Activated CD4-positive, alpha-beta T cell treated with anti-CD3 and anti-CD28 coated beads for 24 hours (primary cell): ENCODE measurements at places on chromosomes 6 and 20.

- DNase-seq, result no peak
These were observed 29.3 kb upstream of the EMILIN3 start for GRCh38 chr20:41395667-41396664.

- DNase-seq, result peak; percentile 55
These were observed 7.7 kb downstream of the CSTF1 start for GRCh38 chr20:56400001-56400640.

GRCh38 chr6:140857739-140858380 lies 1274.9 kb upstream of the GJE1 start:
- no peak for DNase-seq

GRCh38 chr6:158557927-158558326 lies 2.0 kb upstream of the TMEM181 start:
- no peak for DNase-seq

DNA sequence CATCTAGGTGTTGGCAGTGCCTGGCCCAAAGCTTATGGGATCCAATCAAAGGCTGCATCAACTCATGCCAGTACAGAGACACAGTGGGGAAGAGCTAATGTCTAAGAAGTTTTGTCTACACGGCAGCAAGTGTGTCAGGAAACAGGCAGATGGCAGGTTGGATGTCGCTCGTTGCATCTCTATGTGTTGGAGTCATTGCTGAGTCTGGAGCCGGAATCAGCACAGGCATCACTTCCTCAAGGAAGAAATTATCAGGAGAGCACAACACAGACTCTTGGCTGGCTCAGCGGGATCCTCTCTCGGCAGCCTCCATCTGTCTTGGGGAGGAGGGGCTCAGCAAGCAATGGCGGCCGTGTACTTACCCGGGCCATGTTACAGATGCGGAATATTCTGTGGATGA lies 467.2 kb upstream of the CHD6 start:
- DNase-seq, result no peak

DNA sequence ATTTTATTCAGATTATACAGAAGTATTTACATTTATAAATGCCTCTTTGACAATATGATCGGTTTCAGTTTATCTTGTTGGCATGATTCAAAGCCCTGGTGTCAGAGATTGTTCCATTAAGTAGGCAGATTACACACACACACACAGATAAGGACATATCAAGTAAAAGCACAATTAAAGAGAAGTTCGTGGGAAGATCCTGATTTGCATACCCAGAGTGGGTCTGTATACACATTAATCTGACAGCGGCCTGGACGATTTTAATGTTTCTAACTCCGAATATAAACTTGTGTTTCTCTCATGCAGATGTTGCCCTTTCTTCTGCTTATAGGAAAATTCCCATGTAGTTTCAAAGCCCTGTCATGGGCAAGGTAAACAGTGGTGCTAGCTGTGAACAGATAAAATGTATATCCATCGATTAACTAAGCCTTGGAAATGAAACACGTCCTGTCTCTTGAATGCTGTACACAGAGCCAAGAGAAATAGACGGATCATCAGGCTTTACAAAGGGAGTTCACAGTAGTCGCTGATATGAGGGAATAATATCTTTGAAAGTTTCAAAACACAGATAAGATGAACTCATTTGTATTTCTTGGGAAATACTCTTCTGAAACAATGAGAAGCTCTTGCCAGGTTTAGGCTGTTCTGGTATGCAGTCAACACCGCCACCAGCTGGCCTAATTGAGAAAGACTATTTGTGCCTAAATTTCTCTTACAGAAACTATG lies 108.2 kb upstream of the GMDS start:
- DNase-seq, result peak; percentile 44

DNA sequence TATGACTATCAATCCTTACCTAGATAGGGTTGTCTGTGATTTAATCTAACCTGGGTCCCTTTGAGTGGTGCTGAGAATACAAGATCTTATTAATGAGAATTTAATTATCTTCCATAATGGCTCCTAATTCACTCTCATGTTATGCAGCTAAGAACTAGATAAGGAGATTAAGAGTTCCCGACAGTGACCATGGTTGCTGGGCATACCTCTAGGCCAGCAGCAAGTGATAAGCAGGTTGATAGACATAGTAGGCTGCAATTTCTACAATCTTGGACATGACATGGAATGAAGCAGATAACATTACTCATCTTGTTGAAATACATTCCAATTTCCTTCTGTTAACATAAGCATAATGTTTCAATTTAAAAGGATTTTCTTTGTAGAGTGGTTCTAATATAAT lies 27.1 kb downstream of the SPACA1 start:
- DNase-seq, result no peak

GRCh38 chr6:112145080-112145573 lies 57.7 kb downstream of the FAM229B start:
- DNase-seq, result no peak

DNA sequence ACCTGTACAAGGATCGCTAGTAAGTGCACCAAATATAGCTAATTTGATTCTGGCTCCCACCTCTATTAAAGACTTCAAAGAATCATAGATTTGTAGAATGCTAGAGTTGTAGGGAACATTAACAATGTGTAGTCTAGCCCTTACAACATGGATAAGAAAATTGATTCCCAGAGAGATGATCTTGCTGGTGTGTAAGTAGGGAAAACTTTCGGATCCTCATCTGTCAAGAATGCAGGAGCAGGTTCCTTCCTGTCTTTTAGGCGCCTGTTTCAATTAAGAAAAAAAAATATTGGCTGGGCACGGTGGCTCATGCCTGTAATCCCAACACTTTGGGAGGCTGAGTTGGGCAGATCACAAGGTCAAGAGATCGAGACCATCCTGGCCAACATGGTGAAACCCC lies 12.3 kb upstream of the RNF39 start:
- no peak for DNase-seq

DNA sequence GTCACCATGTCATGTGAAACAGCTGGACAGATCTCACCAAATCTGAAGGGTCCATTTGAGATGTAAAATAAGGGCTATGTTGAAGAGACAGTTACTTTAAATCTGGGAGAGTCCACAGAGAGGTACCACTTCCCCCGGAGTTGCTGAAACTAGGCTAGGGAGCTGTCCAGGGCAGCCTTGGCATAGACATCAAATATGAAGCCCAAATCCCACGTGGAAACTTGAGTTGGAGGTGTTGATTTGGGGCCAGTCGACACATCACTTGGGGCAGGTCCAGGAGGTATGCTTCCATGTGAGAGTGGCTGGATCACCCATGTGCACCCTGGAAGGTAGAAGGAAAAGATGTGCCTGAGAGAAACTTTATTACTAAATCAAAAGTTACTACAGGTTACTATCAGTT lies 12.0 kb upstream of the SERPINB9 start:
- DNase-seq, result no peak

DNA sequence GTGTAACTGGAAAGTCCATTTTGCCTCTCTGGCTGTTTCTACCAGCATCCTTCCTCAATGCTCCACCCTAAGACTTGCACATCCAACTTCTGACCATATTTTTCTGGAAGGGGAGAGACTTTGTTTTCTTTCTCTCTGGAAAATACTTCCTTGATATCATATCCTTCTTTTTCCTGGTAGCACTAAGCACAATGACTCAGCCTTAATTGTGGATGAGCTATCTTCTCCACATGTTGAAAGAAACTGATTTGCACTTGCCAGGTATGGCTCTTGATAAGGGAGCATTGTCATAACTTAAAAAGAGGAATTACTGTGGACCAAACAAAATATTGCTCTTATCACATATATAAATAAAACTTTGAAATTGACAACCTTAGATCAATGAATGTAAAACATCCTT lies 30.1 kb upstream of the IBTK start:
- no peak for DNase-seq

DNA sequence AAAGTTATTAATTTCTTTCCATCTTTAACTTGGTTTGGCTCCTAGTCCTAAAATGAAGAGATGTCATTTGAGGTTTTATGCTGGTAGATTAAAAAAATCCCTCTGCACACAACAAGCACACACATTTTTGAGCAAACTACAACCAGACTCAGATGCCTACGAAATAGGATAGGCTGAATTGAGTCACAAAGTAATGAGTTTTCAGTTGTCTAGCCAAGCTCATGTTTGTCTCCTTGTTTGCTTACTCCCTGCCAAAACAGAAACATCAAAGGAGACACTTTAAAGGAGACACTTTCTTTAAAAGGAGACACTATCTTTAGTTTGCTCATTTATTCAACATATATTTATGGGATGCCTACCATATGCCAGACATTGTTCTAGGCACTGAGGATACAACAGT lies 56.2 kb downstream of the TPBG start:
- no peak for DNase-seq

DNA sequence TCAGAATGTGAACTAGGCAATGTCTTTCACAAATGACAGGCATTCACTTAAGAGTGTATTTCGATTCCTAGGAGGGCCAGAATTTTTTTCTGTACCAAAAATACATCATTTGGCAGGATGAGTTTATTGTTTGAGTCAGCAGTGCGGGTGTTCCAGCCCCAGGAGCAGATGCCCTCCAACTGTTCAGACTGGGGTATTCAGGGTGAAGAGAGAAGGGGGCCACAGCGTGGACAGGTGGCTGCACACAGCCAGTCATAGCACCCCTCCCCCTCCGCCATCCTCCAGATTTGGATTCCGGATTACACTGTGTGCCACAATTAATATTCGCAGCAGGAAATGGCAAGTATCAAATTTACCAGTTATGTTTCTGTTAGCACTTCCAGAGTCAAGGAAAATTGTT lies 38.6 kb downstream of the RIPOR2 start:
- DNase-seq, result no peak

DNA sequence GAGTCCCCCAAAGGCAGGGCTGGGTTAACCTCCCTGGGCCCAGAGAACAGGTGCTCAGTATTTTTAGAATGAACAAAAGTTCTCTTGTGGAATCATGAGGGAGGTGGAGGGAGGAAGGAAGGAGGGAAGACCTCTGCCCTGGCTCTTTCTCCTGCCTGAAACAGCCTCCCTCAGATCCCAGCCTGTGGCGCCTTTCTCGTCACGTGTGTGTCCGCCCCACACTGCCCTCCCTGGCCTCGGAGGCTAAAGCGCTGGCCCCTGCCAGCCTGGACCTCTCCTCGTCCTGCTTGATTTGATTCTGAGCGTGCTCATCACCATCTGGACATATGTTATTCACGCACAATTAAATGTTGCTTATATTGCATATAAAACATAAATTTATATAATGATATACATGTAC lies 40.9 kb downstream of the PHACTR3 start:
- no peak for DNase-seq

DNA sequence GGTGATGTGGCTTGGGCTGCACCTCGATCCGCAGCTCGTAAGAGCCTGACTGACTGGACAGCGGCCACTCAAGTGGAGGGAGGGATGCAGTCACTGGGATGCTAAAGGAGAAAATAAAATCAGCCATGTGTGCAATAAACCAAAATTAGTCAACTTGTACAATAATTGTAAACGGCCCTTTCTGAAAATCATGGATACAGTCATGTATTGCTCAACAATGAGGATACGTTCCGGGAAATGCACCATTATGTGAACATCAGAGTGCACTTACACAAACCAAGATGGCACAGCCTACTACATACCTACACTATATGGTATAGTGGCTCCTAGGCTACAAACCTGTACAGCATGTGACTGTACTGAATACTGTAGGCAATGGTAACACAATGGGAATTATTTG lies 25.7 kb downstream of the NFATC2 start:
- no peak for DNase-seq

DNA sequence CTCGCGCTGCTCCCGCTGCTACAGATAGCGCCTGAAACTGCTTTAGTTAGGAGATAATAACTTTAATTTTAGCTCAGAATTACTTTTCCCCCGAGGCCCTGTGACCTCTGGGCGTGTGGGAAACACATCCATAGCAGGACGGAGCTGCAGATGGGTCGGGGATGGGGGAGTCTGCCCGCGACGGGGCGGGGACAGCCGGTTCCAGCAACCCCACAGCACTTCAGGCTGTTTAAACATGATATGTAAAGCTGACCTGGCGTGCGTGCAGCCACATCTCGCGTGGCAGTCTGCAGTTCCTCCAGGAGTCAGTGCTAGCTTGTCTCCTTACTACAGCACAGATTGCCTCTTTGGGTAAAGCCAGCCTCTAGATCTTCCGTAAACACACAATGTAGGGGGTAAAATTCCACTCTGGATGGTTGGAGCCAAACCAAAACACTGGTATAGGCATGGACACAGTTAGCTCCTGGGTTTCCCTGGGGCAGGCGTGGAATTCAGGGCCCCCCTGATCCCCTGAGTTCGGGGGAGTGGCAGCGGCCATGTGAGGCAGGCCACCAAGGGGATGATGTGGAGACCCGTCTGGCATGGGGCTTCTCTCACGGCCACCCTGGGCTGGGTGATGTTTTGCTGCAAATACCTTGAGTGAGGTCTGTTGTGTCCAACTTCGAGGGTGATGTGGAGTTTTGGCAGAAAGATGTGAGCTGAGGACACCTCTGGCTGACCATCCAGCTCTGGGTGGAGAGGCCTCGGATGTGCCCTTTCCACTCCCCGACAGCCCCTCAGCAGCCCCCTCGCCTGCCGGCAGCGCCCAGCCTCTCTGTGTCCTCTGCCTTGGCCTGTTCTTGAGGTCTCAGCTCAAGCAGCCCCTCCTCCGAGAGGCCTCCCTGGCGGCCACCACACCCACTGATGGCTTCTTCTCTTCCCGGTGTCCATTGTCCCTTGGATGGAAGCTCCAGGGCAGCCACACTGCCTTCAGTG lies 214.5 kb downstream of the TAF4 start:
- no peak for DNase-seq

DNA sequence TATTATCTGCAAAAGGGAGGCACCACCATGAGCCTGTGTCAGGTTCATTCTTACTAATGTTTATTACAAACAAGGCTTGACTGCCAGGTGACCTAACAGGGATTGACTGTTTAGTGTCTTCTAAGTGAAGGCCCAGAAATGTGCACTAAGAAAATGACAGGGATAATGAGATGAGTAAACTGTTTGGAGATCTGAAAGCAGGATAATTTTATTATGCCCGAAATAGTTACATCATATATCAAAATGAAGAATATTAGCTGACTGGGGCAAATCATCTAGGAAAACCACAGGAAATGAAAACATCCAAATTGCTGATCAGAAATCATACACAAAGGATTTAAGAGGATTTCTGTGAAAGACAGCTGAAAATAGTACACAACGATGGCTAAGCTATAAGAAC lies 516.7 kb downstream of the HDGFL1 start:
- DNase-seq, result no peak

- no peak for DNase-seq
These were observed 120.0 kb downstream of the CD164 start for GRCh38 chr6:109262261-109262660.

DNA sequence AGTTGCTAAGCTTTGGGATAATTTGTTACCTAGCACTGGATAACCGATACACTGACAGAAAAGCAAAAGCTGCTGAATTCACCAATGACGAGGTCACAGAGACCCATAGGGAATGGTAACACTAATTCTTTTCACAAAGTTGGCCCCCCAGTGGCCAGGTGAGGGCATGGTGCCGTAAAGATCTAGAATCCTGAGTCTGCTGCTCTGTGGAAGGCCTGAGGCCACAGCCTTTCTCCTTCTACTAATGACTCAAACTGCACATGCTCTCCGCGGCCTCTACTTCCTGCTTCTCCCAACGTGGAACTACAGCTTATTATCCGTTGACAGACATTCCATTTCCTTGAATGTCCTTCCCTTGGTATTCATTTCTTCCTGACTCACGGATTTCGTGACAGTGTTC lies 127.1 kb downstream of the OPRM1 start:
- no peak for DNase-seq
